Effector CD4-positive, alpha-beta T cell (primary cell): ENCODE measurements at places on chromosomes 11 and 22.

DNA sequence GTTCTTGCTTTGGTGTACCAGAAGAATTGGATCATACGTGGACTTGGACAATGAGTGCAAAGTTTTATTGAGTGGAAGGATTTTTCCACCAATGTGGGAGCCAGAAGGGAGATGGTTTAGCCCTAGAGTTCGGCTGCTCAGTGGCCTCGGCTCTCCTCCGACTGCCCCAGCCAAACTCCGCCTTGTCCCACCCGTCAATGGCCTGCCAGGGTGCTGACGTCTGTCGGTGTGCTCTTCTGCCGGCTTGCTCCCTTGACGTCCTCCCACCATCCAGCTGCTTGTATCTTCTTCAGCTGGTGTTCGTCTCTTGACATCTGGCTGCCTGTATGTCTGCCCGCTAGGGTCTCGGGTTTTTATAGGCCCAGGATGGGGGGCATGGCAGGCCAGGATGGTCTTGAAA is 154.8 kb downstream of the APOL5 start:
- no peak for DNase-seq

DNA sequence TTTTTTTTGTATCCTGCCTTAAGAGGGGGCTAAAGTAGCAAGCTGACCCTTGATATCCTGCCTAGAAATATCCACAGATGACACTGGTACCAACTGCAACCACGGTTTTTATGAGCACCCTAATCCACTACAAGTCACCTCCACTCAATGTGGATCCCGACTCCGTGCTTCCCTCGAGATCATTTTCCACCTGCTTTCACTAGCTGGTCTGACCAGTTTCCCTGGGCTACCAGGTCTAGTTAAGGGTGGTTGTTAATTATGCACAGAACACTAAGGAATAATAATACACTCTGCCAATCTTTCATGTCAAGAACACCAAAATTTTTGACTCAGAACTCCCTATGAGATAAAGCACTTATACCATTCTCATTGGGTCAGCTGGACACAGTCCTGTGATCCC is 82.3 kb downstream of the ABTB2 start:
- DNase-seq = no peak

- no peak for DNase-seq
Measured at GRCh38 chr11:5922749-5923426, 19.2 kb upstream of the OR56A3 start.

- DNase-seq = no peak
Measured at GRCh38 chr11:18844753-18845367, 53.3 kb upstream of the PTPN5 start.

DNA sequence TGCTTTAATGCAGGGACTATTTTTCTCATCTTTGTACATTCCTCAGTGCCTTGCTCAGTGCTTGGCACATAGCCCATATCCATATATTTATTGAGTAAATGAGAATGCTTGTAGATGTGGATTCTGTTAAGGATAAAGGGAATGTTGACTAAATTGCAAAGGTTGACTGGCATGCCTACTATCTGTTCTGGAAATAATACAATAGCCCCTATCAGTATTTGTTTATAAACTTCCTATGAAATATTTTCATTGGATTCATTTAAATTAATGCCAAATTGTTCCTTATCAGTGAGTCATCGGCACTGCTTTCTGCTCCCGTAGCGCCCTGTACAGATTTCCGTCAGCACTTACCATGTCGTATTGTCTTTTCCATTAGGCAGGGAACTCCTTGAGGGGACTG is 8.0 kb downstream of the RNF121 start:
- no peak for DNase-seq

- peak; percentile 54 for DNase-seq
Measured at GRCh38 chr22:39003165-39003638, 10.9 kb upstream of the APOBEC3C start.

DNA sequence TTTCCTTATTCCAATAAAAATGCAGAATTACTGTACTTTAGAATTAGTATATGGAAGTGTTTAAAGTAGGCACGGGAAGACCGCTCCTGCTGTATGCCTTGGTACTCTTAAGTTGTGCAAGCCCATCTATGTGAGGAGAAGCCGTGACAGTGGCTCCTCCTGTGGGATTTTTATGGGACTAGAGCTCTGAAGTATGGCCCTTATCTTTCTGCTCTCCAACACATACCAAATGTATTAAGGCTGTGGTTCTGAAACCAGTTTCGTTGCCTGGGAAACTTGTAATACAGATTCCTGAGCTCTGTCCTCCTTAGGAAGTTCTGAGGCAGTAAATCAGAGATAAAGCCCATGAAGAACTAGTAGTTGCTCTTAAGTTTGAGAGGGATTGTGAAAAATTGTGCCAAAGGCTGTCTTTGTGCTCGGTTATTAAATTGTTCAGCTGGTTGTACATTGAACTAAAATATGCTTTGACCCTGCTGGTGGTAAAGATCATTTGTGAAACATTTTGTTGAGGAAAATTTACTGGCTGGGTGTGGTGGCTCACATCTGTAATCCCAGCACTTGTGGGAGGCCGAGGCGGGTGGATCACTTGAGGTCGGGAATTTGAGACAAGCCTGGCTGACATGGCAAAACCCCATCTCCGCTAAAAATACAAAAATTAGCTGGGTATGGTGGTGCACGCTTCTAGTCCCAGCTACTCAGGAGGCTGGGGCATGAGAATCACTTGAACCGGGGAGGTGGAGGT is 29.3 kb downstream of the RTN3 start:
- no peak for DNase-seq

GRCh38 chr22:32920032-32920628 is 118.6 kb downstream of the TIMP3 start:
- DNase-seq = no peak

GRCh38 chr11:124195189-124195734 is 12.1 kb downstream of the OR10D3 start:
- DNase-seq = peak; percentile 19
